NCI-H1105 (cell line): ENCODE measurements at places on chromosomes 16 and 17.

DNA sequence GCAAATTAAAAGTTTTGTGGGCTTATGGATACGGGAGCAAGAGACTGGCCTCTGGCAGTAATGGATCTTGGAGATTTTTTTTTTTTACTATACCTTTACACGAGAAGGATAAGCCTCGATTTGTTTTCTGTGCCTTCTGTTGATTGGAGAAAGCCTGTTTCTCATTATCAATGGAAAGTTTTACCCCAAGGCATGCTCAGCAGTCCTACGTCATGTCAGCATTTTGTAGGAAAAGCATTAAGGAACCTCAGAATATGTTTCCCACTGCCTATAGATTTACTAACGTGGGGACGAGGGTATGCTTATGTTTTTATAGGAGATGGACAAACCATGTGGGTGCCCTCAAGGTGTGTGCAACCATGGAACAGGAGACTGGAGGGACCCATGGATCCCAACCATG, 26.8 kb downstream of the CD300LG start:
- no peak for DNase-seq

- DNase-seq, result no peak
Measured at GRCh38 chr17:73455050-73455687, 143.4 kb upstream of the CDC42EP4 start.

DNA sequence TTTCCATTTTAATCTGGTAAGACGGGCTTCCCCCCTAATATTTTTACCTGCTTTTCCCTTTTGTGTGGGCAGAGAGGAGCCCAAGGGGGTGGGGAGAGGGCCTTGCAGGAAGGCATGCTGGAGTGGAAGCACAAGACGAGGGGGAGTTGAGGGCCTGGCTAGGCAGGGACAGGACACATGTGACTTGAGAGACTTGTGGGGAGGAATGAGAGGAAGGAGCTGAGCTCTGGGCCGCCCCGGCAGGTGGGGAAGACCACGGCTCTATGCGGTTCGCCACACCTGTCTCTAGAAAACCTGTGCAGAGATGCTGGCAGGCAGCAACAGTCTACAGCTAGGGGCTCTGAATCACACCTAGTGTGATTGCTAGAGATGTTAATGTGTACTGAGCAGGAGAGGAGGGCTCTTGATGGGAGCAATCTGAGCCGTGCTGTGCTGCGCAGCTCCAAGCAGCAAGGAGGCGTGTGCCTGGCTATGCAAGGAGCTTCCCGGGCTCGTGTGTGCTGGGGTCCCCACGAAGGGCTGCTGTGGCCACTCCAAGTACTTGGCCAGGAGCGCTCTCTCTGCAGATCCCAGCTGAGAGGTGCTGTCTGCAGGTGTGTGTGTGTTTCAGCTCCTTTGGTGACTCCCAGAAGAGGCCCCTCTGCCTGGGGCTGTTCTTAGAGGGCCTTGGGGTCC, 50.2 kb downstream of the PDPK1 start:
- DNase-seq, result no peak

DNA sequence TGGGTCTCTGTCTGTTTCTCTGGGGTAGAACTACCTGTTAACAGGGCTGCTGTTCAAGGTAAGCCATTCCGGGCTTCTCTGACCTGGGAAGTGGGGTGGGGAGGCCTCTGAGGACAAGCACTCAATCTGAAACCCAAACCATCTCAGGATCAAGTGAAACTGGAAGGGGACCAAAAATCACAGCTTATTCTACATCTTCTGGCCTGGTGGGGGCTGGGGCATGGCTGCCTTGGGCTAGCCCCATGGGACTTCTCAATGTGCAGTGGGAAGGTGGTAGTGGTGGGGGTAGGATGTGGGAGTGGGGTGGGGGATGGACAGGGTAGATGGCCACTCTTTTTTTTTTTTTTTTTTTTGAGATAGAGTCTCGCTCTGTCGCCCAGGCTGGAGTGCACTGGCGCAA, 5.5 kb downstream of the FLOT2 start:
- DNase-seq, result no peak

DNA sequence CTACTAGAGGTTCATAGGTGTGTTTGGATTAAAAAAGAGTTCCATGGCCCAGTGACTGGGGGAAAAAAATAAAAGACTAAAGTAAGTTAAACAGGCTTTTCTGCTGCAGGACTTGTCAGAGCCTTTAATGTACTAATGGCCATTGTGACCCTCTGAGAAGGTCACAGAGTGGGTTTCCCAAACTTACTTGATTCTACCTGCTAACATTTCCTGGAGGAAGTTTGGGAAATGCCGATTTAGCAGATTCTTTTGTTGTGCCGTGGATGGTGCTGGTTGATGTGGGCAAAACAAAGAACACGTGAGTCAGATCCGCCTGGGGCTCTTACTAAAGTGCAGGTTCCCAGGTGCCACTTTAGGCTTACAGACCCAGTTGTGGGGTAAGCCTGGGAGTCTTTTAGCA, 13.6 kb upstream of the STH start:
- no peak for DNase-seq

DNA sequence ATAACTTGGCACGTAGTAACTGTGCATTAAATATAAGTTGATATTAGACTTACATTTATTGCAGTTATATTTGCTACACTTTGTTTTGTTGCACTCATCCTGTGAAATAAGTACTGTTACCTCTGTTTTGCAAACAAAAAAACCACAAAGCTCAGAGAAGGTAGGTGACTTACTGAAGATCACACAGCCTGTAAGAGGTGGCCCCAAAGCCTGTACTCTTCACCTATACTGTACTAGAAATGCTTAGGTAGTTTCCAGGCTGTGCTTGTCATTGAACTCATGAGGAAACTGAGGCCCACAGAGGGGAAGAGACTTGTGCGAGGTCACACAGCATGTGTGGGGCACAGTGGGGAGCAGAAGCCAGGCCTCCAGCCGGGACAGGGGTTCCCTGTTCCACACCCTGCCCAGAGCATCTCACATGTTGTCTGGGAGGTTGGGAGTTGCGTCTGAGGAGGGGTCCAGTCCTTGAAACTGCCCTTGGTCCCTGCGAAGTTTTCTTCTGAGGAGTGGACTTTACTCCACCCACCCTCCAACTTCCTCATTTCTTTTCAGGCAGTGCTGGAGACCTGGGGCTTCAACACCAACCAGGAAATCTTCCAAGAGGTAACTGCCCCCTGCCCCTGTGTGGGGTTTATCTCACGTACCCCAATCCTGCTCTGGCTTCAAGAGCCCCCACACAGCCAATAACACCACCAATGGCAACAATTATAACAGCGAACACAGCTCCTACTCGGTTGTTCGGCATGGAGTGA, 13.0 kb downstream of the CETP start:
- DNase-seq, result no peak

DNA sequence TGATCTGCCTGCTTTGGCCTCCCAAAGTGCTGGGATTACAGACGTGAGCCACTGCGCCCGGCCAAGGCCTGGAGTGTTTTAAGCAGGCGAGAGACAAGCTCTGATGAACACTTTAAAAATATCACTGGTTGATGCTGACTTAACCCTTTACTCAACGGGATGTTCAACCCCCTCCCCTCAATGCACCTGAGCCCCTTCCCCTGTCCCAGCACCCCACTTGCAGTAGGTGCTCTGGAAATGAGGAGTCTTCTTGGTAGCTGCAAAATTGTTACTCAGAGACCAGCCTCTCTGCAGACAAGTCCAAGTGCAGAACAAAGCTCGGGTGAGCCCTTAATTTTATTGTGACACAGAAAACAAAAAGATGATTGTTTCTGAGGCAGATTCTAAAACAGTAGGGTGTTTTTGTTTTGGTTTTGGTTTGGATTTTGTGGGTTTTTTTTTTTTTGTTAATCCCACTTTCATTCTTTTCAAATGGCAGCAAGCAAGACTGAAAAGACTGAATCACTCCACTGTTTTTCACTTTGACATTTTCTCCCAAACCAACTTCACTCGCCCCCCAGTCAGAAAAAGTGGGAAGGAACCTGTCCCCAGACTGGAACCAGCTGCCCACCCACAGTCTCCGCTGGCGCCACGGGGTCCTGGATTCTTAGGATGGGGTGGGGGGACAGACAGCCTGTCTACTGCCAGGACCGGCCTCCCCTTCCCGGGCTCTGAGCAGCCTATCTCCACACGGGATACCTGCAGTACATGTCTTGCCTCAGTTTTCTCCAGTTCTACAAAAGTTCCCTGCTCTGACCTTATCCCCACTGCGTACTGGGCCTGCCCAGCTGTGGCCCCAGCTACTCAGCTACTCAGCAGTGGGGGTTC, 5.2 kb upstream of the PLLP start:
- no peak for DNase-seq

DNA sequence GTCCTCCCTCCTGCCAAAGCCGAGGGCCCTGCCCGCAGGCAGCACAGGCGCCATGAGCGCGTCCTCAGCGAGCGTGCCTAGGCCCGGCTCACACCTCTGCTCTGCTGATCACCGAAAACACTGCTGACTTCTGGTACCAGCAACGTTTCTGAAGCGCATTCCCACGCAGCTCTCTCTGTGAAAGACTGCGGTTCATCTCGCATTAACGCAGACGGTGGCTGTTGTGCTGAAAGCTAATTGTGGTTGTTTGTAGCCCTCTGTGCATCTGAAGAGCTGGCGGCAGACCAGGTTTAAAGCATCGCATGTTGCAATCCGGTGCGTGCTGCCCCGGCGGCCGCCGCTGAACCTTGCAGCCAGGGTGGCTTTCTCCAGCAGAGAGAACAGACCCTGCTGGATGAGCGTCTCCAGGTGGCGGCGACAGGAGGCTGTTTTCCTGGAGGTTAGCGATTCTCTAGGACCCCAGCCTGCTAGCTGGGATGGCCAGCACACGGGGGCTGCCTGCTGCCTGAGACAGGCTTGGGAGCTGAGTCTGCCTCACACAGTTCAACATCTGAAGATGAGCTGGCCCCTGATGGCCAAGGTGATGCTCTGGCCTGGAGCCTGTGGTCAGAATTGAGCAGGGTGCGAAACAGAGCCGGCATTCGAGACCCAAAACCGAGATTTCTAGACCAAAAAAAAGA, 49.8 kb upstream of the CHMP6 start:
- DNase-seq, result no peak

GRCh38 chr17:18315562-18315922, 449 bp downstream of the SMCR8 start:
- no peak for DNase-seq

DNA sequence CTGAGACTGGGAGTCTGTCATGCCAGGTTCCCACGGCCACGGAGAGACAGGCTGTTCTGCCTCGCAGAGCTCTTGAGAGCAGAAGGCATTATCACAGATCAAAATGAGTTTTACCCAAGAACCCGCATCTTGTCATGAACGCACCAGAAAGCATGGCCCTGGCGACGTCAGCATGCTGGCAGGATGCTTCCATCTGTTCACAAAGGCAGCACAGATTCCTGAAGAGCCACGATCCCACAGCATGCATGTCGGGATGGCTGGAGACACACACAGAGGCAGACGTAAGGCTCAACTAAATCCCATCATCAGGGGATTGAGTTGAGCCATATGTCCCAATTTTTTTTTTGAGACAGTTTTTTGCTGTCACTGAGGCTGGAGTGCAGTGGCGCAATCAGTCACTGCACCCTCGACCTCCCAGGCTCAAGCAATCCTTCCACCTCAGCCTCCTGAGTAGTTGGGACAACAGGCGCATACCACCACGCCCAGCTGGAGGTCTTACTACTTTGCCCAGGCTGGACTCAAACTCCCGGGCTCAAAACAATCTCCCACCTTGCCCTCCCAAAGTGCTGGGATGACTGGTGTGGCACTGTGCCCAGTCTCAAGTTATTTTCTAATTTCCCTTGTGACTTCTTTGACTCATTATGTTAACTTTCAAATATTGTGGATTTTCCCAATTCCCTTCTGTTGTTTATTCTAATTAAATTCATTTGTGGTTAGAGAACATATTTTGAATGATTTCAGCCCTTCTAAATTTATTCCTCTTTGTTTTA, 11.1 kb downstream of the FANCA start:
- DNase-seq, result no peak

- DNase-seq, result no peak
Measured at GRCh38 chr17:65074778-65075250, 18.3 kb upstream of the GNA13 start.

DNA sequence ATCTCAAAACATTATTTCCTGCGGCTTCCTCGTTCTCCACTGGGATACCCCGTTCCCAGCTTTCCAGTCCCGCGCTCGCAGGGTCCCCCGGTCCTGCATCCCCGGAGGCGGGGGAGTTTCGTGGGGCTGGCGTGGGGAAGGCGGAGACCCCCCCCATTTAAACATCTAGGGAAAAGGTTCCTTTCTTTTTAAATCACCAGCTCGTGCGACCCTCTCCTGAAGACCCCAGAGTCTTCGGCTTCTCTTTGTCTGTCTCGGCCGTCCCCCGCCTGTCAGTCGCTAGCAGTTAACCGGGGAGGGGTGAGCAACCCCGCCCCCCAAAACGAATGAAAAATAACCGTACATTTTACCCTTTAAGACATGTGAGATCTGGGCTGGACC, 473 bp upstream of the IGF2BP1 start:
- DNase-seq, result no peak

- DNase-seq, result no peak
Measured at GRCh38 chr16:13421726-13422125, 498.2 kb upstream of the ERCC4 start.
